Muscle of back (tissue), 13 donors: ENCODE measurements at places on chromosomes 6 and 20.

- no peak for DNase-seq
Measured at GRCh38 chr20:15919118-15919517, 654.1 kb downstream of the KIF16B start.

- no peak for DNase-seq
Measured at GRCh38 chr6:2166717-2167116, 78.7 kb downstream of the GMDS start.

GRCh38 chr20:57654998-57655808 lies 35.0 kb upstream of the ZBP1 start:
- no peak for DNase-seq

- no peak for DNase-seq
Measured at GRCh38 chr6:38192011-38192410, 372.5 kb downstream of the ZFAND3 start.

GRCh38 chr6:27631609-27631916 lies 158.7 kb upstream of the ZNF184 start:
- no peak for DNase-seq

DNA sequence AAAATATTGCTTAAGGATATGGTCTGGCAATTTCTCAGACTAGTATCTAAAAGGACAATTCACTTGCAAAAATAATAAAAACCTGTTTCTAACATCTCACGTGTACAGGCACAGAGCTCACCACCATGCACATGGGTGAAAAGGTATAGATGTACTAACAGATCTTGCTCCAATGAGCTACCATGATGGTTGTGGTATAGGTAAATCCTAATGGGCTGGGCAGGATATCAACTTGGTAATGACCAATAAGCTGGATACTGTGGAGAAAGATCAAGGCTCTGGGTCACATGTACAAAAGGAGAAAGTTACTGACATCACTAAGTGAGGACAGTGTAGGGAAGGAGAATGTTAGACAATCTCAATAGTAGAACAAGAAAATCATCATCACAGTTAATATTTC lies 111.0 kb upstream of the NUP153 start:
- DNase-seq: no peak

GRCh38 chr20:49597825-49598395 lies 30.0 kb upstream of the PTGIS start:
- no peak for DNase-seq

DNA sequence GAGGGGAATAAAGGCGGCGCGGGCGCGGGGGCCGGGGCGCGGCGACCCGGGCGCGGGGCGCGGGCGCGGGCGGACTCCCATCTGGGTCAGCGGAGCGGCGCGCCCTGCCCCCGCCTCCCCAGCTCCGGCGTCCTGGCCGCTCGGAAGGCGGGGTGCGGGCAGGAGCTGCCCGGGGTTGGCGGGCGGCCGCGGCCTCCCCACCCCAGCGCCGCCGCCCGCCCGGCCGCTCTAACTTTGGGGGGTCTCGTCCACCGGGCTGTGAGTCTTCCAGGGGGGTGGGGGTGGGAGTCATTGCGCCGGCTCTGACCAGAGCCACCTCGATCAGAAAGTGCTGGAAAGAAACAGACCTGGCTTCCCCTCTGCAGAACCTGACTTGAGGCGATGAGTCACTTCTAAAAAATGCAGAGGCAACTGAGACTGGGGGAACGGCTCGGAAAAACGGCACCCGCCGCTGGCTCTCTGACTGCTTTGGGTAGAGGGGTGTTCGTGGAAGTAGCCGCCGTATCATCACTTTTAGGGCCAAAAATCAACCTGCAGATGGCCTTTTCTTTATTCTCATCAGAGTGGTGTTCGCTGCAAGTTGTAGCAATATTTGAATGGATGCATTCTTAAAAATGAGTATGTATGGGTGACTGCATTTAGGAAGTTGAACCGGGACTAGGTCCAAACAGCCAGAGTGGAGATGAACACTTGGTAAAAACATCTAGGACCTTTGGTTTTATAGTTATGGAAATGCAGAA lies 667 bp downstream of the CAP2 start:
- DNase-seq: peak; percentile 81

- no peak for DNase-seq
Measured at GRCh38 chr6:138662471-138662870, 111.1 kb upstream of the CCDC28A start.

GRCh38 chr20:36720510-36720909 lies 25.4 kb downstream of the NDRG3 start:
- no peak for DNase-seq

GRCh38 chr20:48287552-48288170 lies 502.4 kb upstream of the SULF2 start:
- no peak for DNase-seq

DNA sequence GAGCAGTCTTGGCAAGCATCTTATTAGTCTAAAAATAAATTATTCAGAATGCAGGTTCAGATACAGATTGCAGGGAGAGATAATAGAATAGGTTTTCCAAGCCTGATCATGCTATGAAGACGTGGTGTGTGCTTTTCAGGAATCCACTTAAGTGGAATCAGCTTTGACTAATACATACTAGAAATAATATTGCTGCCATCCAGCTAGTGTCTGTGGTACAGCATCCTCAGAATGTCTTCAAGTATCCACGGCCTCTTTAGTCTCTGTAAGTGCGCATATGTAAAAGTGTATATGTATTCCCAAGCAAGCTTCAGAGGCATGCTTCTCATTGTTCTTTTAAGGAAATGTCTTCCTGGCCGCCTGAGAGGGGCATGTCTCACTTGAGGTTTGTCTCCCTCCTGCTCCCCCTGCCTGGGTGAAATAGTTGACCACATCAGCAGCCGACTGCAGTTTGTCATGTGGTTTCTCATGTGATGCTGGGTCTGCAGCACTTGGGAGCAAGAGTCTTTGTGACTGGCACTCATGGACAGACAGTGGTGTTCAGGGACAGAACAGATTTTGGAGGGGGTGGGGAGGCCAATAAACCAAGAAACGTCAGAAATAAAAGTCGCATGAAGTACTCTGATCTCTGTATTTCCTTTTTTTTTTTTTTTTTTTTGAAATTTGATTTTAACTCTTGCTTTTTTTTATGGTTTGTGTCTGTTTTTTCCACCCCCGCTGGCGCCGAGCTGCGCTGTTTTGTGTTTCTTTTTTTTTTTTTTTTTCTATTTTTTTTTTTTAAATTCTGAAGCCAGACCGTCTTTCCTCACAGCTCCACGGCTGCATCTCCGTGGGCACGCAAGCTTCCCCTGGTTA lies 150.8 kb downstream of the PRL start:
- peak; percentile 81 for DNase-seq

GRCh38 chr20:62365814-62366369 lies 1.2 kb downstream of the LAMA5 start:
- DNase-seq: no peak

DNA sequence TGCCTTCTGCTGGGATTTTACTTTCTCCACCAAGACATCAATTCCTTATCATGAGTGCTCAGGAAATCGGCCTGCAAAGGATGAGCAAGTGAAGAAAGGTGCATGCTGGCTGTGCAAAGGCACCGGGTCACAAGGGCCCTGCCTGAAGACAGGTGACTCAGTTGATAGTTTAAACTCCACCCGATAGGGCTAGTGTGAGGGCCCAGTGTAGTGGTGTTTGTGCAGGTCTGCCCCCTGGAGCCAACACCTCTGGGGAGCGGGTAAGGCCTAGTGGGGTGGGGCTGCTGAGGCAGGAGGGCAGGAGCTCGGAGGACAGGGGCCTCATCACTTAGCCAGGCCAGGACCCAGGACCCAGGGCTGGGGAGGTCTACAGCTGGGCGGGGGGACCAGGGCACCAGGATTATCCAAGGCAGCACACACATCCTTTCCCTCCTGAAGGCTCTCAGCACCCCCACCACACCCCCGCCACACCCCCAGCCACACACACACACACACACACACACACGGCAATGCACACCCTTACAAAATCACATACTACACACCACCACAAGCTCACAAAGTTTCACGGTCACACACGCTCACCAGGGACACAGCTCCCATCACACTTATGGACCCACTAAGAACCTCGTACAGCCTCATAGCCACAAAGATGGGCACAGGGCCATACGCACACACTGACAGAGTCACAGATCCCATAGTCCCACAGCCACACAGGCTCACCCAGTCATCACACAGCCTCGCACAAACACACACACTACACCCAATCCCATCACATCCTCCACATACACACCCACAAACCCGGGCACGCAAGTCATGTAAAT lies 75.4 kb downstream of the GRM4 start:
- no peak for DNase-seq

- peak; percentile 62 for DNase-seq
Measured at GRCh38 chr6:107668743-107669474, 155.2 kb downstream of the SCML4 start.

- no peak for DNase-seq
Measured at GRCh38 chr6:154438882-154439415, 71.5 kb downstream of the CNKSR3 start.

DNA sequence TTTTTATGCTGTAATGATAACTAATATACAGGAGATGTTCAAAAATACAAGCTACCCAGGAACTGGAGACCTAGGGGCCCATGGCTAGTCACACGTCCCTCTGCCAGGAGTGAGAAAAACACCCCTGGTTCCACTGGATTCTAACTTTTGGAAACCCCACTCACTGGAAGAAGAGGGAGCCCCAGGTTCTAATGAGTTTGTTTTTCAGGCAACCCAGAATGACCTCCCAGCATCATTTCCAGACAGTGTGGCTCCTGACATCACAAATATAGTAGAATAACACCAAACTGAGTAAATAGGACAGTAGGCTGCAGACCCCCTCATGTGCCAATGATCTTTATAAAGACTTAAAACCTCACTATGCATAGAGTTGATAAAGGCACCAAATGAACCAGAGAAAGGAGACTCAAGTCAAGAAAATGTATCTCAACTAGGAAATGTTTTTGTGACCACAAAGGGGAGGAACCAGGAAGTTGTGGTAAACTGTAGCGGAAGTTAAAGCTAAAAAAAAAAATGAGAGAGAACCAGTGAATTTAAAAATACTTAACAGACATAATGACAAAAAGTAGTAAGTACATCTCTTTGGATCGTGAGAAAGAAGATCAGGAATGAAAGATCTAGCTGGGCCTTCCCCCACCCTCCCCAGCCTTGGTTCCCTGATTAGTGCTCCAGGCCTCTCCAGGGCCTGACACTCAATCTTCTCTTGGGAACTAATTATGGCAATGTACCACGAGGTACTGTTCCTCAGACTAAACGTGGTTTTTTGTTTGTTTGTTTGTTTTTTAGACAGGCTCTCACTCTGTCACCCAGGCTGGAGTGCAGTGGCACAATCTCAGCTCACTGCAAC lies 19.8 kb downstream of the HLA-E start:
- peak; percentile 35 for DNase-seq
